ENCODE measurements at places on chromosomes 2 and 18.

DNA sequence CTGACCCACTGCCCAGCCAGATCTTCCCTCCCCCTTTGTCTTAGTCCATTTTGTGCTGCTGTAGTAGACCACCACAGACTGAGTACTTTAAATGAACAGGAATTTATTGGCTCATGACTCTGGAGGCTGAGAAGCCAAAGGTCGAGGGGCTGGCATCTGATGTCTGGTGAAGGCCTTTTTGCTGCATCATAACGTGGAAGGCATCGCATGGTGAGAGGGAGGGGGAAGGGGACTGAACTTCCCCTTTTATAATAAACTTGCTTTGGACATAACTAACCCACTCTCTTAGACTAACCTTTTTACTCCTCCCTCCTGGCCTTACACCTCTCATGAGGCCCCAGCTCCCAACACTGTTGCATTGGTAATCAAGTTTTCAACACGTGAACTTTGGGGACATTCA is 83.8 kb downstream of the MAP4K4 start:
- DNase-seq: no peak

DNA sequence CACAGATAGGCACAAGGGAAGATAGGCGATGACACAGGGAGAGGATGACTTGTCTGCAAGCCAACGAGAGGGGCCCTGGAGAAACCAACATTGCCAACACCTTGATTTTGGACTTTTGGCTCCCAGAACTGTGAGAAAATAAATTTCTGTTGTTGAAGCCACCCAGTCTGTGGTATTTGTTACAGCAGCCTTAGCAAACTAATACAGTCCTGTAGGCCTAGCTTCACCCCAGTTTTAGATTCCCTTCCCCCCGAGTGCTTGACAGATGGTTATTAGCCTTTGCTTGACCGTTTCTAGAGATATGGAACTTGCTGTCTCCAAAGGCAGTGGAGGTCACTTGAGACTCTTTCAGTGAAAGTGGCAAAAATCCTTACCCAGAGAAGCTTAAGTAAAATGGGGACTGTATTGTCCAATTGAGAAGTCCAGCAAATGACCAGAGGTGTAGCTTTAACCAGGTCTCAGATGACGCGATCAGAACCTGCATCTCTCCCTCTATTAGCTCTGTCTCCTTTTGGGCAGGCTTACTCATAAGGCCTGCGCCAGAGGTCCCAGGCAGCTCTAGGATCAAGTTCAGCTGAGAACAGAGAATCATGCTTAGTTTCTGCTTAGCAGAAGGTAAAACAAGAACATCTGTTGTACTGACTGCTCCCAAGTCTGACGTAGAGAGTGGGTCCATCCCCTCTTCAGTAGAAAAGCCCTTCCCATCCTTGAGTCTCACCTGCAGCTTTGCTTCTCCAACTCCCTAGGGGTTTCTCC is 50.4 kb downstream of the MFSD6 start:
- no peak for DNase-seq

DNA sequence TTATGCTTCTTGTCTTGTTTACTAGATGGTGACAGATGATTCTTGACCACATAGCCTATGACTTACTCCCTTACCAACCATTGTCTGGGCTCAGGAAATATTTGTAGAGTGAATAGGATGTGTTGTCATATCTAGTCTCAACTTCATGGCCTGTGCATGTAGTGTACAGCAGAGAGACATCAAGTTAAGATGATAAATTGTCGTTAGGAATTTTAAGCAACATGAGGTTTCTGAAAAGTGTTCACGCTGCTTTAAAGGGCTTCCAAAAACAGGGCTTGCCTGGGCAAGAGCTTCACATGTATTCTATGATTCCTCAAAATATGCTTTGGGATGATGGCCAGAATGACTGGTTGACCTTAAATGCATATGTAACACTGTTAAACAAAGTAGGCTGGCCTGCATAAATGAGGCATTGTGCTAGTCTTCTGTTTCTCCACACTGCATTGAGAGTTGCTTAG is 424.0 kb downstream of the RND3 start:
- no peak for DNase-seq

GRCh38 chr2:76089683-76090082 is 379.0 kb upstream of the GCFC2 start:
- no peak for DNase-seq

DNA sequence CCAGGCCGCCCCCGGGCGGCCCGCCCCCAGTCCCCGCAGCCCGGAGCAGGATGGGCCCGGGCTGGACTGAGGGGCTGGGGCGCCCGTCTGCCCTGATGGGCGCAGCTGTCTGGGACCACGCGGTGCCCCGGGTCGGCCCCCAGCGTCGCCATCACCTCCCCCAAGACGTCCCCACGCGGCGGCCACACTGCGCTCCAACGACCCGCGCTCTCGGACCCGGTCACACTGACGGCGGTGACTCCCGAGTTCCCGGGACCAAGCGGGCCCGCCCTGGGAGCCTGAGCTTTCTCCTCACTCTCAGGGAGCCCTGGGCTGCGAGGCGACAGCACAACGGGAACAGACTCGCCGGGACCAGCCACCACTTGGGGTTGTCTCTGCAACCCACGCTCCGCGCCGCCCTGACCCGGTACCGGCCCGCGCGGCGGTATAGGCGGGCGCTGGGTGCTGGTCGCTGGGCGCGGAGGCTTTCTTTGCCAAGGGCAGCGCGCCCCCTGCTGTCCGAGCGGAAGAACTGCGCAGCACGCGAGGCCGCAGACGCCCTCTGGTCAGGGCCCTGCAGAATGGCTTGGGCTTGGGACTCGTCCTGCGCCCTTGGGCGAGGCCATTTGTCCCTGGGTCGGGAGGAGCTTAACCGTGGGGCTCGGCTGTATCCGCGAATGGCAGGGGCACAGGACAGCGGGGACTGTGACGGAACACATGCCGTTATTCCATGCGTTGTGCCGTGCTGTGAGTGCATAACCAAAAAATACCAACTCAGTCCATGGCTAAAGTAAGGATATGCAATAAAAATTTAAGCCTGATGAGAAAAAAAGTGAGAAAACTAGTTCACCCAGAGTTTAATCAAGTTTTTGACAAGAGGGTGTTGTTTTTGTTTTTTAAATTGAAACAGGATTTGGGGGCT is 54.8 kb upstream of the ANKRD62 start:
- DNase-seq: peak; percentile 69

DNA sequence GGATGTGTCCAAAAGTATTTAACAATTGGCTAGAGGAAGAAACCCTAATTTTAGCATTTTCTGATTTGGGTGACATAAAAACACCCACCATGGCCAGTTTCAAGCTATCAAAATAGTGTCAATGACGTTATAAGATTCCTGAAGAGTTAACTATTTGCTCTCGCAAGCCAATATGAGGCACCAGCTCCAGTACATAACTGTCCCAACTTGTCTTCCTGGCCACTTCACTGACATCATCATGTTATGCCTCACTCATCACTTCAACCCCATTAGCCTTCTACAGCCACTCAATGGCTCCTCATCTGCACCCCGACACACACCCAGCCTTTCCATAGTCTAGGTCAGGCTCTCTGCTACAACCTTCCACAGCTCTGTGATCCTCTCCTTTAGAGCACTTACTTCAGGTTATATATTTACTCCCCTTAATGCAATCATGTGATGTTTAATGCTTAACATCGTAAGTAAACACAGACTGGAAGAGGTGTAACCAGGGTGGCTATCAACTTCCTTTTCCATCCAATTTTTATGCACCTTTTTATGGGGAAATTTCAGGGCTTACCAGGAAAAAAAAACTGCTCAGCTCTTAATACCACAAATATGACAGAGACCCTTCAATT is 158.7 kb downstream of the VWC2L start:
- no peak for DNase-seq

- no peak for DNase-seq
Measured at GRCh38 chr18:58451115-58451971, 177.5 kb downstream of the ALPK2 start.

- DNase-seq: no peak
Measured at GRCh38 chr2:40352703-40353099, 99.2 kb downstream of the SLC8A1 start.
